ENCODE measurements at places on chromosomes 1 and 21.
A peak's percentile ranks its signal among the peaks of the same experiment; 100 is the strongest.

- no peak for DNase-seq
Measured at GRCh38 chr1:236545621-236546169, 21.9 kb downstream of the LGALS8 start.

GRCh38 chr1:183194527-183195141 is 8.6 kb downstream of the LAMC2 start:
- DNase-seq: no peak

DNA sequence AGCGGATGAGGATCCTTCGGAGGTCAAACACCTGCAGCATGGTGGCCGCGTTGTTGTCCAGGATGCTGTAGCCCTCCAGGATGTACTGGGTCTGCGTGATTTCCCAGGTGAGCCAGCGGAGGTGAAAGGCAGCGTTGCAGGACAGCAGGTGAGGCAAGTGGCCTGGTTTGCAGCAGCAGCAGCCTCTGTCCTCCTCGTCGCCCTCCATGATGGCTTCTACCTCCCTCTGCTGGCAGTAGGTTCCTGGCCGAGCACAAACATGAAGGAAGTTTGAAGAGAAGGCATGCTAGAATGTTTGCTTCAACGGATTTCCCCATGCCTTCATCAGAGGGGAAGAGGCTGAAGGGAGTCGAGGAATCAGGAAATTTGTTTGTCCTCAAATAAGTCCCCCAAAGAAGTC is 74.7 kb downstream of the NTPCR start:
- DNase-seq: peak; percentile 35

- peak; percentile 58 for DNase-seq
Measured at GRCh38 chr1:21397813-21398188, 42.1 kb upstream of the NBPF3 start.

GRCh38 chr1:243548516-243548915 is 292.7 kb downstream of the SDCCAG8 start:
- no peak for DNase-seq

DNA sequence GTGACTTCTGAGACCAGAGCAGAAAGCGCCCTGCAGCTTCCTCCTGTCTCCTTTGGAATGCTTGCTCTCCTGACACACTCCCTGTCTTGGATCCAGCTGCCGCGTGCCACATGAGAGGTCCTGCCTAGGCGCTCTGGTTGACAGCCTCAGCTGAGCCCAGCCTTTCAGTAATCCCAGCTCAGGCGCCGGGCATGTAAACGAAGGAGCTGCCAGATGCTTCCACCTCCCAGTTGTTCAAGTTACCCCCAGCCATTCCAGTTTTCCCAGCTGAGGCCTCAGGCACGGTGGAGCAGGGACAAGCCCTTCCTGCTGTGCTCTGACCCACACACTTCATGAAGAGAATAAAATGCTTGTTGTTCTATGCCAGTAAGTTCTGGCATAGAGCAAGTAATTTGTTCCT is 14.3 kb upstream of the CD34 start:
- no peak for DNase-seq

DNA sequence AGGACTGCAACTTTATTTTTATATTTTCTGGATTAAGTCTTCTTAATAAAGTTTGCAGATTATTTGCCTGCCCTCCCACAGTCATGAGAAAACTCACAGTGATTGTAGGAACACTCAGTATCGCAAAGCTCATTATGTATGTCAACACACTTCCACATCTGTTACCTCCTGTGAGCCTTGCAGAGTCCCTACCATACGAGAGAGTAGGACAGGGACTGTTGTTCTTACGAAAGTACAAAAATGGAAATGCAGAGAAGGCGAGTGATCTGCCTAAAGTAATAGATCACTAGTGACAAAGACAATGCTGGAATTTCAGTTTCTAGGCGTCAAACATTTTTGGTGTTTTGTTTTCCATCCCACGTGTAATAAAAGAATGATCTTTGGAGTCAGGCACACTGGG is 131.7 kb downstream of the SYT2 start:
- DNase-seq: no peak

- DNase-seq: peak; percentile 24
Measured at GRCh38 chr1:64572222-64572900, 102.4 kb downstream of the CACHD1 start.

DNA sequence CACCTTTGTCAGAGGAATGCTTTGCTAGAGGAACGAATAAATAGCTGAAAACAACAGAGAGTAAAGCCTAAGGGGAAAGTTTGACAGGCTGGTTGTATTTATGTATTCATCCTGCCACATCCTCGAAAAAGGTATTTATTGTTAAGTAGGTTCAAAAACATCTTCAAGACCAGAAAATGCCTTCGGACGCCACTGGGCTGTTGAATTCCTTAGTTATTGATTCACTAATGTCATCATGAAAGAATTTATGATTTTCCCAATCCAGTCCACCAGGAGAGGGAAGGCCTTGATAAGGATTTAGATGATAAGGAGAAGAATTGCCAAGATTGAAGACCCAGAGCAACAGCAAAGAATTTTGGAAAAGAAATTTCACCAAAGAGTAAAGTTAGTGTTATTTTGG is 35.2 kb upstream of the MAB21L3 start:
- DNase-seq: no peak

DNA sequence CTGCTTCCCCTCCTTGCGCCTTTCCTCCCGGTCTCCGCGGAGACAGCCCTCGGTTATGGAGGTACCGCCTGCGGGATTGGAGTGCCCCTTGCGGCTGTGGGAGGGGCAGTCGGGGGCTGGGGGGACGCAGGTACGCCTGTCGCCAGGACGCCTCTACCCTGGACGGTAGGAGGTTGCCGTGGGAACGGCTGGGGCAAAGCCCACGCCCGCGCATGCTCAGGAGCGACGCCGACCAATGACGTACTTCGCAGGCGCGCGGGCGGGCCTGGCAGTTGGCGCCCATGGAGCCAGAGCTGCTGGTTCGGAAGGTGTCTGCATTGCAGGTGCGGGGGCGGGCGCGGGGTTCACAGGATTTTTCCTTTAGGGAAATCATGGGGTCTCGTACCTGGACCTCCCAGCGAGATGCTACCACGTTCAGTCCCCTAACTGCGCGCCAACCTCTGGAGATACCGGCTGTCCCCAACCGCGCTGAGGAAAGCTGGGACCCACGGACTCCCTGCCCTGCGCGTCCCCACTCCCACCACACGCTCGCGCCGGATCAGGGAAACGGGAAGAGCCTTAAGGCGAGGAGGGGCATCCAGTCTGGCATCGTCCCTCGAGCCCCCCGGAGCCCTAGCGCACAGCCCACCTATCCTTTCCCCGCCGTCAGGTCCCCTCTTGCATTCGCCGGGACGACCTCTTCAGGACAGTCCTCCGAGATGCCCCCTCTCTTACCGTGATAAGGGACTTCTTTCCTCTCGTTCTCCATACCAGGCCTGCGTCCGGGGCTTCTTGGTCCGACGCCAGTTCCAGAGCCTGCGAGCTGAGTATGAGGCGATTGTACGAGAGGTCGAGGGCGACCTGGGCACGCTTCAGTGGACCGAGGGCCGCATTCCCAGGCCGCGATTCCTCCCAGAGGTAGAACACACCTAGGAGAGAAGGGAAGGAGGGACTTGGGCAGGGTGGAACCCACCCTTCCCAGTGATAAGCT is at the start of gene IQCC:
TSS of gene IQCC (plus strand) at position 271 of the 970 bp plus-strand sequence. CDS start at position 282, 11 bp downstream.
- peak; percentile 79 for DNase-seq

- DNase-seq: peak; percentile 75
Measured at GRCh38 chr1:40462956-40463590, 12.8 kb downstream of the ZFP69B start.

DNA sequence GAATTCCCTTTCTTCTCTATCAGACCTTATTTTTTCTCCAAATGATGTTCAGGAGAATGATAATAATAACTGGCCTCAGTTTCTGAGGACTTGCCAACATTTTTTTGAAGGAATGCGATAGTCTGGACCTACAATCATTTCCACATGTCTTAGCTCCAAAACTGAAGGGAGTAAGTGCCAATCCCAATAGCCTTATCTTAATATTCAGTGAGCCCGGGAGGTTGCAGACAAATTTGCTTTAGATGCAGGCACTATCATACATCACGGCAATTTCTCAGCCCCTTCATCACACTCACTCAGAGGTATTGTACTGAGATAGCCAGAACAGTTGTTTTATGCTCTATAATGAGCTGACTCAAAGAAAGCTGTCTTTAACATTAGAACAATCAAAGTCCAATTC is 796.9 kb downstream of the ADGRL2 start:
- no peak for DNase-seq

DNA sequence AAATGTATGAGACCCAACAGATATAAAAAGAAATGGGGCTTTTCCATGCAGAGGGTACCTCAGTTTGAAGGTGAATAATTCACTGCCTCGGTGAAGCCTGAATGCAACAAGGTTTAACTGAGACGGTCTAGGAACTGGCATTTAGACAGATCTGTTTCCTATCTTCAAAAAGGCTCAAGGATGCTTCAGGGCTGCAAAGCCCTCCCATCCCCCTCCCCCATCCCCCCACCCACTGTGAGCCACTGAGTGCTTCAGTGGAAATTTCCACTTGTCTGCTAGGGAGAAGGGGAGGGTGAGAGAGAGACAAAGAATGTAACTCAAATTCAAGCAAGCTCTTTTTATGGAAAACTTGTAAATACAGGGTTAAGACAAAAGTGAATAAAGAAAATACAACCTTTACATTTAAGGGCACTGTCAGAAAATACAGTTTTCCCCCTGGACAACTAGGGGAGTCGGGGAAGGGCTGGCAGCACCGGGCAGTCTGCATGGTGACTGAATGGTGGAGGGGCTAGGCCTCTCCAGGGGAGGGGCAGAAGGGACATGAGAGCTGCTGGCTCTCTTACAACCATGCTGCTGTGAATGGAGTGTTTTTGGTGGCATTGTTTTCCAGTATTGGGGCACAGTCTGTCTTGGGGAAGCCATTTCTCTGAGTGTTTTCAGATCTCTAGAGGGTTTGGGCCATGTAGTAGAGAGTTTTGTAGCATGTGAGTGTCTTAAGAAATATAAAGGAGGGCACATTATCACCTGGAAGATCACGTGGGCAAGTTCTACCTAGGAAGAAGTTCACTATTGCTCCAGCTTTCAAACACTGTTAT is 56.7 kb downstream of the MRPS6 start:
- no peak for DNase-seq

DNA sequence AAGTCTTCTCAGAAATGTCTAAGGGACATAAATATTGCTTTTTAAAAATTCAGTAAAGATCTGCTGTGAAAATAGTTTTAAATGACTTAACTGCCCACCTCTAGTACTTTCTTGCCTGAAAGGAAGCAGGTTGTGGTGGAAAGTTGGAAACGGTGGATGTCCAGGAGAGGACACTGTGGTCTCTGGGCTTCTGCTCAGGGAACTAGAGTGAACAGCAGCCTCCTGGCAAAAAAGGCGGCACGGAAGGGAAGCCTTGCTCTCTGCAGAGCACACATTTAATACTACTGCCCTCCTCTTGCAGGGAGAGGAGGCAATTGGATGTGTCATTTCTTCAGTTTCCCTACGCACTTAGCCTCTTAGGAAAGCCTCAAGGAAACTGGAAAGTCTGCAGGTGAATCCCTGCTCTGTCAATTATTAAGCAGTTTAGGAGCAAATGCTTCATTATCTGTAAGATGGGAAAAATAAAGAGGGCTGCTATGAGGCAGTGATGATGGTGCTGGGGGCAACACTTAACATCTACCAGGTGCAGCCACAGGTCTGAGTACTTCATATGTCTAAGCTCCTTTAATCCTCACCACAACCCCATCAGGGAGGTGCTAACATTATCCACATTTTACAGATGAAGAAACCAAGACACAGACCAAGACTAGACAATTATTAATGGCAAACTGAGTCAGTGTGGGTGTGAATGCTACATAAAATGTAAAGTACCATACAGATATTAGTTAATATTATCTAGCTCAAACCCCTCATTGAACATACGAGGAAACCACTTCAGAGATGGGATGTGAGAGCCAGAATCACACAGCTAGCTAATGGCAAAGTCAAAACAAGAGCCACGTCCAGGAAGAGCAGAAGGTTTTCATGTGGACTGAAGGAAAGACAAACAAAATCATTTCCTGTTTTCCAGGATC is 108.9 kb upstream of the ADAR start:
- no peak for DNase-seq

DNA sequence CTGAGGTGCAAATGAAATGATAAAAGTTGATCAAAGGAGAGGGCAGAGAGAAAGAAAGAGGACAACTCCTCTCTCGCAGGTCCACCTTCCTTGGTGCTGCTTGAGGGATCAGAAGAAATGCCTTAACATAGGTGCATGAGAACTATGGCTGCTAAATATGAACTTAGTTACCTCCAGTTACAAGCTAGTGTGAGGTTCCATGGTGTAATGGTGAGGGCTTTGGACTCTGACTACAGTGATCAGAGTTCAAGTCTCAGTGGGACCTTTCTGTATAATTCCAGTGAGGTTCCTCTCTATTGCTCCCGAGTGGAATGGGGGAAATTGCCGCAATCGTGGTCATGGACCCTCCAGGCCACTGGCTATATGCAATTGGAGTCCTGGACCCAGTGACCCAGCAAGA is 387.3 kb downstream of the FAM72C start:
- no peak for DNase-seq

DNA sequence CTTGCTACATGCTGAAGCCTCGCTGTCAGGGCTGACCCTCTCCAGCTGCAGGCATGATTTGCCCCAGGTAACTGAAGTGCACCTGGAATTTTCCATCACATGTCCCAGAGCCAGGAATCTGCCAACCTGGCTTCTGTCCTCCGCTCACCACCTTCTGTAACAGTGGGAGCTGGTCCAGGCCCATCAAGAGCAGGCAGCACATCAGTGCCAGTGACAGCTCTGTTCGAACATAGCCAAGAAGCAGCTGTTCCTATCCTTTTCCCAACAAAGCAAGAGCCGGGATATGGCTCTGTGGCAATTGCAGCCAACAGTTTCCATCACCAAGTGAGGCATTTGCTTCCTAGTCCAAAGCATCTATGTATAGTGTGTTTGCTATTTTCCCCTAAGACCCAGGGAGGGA is 42.2 kb upstream of the KANK4 start:
- no peak for DNase-seq

DNA sequence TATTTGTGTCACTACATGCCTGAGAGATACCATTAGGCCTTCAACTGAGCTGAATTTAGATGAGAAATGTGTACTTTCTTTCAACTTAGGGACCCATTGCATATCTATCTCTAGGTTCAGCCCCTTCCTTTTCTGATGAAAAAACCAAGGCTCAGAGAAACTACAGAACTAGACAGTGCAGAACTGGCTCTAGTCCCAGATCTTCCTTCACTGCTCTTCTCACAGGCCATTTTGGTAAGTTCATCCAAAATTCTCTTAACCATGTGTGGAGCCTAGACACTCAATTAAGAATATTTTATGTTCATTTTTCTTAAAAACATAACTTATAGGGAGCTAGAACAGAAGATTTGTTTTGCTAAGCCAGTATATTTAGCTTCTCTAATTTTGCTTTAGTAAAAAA is 128.9 kb downstream of the ASTN1 start:
- DNase-seq: no peak

GRCh38 chr1:152941037-152941711 is 5.8 kb upstream of the SPRR5 start:
- DNase-seq: no peak

DNA sequence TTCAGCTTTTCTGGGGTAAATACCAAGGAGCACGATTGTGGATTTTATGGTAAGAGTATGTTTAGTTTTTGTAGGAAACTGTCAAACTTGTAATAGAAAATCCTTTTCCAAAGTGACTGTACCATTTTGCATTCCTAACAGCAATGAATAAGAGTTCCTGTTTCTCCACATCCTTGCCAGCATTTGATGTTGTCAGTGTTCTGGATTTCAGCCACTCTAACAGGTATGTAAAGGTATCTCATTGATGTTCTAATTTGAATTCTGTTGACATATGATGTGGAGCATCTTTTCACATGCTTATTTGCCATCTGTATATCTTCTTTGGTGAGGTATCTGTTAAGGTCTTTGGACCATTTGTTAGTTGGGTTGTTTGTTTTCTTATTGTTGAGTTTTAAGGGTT is 50.3 kb upstream of the RGS2 start:
- DNase-seq: no peak

Data from NCI-H748 treated with DMSO at 0.1 percent for 48 hours (cell line).